ENCODE measurements at places on chromosomes 4 and X. TPM values are rescaled to one million over a fixed set of nuclear protein-coding genes. Genes with fewer than 3 reads are reported as not detected.

PI4K2B gene
- 14.5 TPM for total RNA-seq

DNA sequence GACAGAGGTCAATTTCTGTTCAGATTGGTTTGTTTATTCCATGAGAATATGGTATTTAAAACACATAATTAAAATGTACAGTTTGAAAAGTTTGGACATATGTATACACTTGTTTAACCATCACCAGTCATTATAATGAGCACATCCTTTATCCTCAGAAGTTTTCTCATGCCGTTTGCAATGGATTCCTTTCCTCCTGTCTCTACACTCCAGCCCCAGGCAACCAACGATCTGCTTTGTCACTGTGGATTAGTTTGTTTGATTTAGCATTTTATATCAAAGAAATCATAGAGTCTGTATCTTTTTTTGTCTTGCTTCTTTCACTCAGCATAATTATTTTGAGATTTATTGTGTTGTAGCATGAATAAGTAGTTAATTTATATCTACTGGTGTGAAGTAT, 243.0 kb upstream of the TRAM1L1 start:
- H3K36me3 ChIP-seq: peaks cover 3% of the 10 kb centered on the region
- H3K4me1 ChIP-seq: no peaks in the 10 kb centered on the region
- no peak for DNase-seq
- no peaks in the 10 kb centered on the region for H3K27me3 ChIP-seq
- no peak overlapping the region for H3K27ac ChIP-seq
- no peak overlapping the region for H3K4me3 ChIP-seq

SSX1 gene
- total RNA-seq: not detected

DNA sequence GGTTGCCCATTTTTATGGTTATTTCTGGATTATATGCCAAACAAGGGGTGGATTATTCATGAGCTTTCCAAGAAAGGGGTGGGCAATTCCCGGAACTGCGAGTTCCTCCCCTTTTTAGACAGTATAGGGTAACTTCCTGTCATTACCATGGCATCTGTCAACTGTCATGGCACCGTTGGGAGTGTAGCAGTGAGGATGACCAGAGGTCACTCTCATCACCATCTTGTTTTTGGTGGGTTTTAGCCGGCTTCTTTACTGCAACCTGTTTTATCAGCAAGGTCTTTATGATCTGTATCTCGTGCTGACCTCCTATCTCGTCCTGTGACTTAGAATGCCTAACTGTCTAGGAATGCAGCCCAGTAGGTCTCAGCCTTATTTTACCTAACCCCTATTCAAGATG, 57.6 kb downstream of the SH3KBP1 start:
- peaks cover 21% of the 10 kb centered on the region for H3K4me1 ChIP-seq
- no peak for DNase-seq
- no peaks in the 10 kb centered on the region for H3K27me3 ChIP-seq

DNA sequence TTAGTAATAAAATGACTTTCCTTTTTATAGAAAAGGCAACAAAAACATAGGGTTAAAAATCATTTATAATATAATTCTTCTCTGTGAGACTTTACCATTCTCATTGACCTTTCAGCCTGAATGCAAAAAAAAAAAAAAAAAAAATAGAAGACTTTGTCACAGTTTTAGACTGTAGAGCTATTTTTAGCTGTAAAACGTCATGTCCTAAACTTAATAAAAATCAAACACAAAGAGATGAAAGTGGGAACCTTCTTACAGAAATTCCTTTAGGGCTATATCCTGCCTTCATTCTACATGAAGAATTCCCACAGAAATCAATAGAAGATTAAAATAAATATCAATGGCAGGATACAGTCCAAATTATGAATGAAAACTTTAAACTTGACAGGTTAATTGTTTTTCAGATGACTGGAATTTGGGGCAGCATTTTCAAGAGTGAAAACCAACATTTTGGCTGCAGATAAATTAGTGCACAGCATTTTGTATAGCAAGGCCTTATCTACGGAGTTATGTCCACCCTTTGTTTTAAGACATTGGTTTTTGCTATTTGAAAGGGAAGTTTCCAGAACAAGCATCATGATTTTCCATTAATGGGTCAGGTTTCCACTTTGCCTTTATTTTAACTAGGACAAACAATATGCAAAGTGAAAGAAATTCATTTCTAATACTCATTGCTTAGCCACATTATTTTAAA, 219.5 kb downstream of the SPCS3 start:
- H3K27me3 ChIP-seq: no peaks in the 10 kb centered on the region
- H3K4me3 ChIP-seq: no peak overlapping the region
- H3K4me1 ChIP-seq: peaks cover 7% of the 10 kb centered on the region
- H3K36me3 ChIP-seq: no peaks in the 10 kb centered on the region
- no peak for DNase-seq
- no peak overlapping the region for H3K27ac ChIP-seq

IRS4 gene
- total RNA-seq: 11.4 TPM

SLC26A1 gene
- 0.85 TPM for total RNA-seq

NOP14 gene
- total RNA-seq: 35.7 TPM

CFAP99 gene
- total RNA-seq: 0.41 TPM

DNA sequence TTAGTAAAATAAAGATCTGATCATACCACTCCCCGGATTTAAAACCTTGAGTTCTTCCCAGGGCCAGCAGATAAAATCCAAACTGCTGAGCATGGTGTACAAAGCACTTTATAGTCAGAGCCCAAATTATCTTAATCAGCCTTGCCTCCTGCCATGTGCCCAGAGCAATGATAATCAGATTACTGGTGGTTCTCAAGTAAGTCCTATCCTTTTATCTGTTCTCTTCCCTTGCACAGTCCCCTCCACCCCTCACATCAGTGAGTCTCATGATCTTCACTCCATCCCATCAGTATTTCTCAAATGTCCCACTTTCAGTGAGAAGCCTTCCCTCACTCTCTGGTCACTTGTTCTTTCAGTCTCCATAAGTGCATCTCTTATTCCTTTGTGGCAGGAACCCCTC, 22.7 kb downstream of the INTS6L start:
- H3K4me1 ChIP-seq: peaks cover 16% of the 10 kb centered on the region
- H3K27ac ChIP-seq: no peak overlapping the region
- no peaks in the 10 kb centered on the region for H3K27me3 ChIP-seq

DNA sequence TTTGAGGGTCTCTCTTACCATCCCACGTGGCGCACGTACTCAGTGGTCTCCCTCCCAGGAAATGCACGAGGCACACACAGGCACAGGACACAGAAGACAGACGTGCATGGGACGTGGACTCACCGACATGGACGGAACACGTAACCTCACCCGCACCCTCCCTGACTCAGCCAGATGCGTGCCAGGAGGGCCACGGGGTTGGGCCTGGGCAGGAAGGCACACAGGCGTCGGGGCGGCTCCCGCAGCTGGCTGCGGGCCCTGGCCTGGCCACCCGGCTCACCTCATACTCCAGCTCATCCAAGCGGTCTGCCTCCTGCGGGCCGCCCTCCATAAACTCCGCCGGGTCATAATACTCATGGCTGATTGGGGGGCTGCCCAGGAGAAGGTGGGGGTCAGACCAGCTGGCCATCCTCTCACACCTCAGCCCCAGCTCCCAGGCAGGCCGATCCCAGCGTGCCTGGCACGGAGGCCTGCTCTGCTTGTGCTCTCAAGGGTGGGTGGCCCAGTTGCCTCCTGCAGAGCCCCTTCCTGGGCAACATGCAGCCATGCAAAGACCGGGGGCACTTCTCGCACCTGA, 12.6 kb downstream of the SSR4 start:
- peaks cover 7% of the 10 kb centered on the region for H3K36me3 ChIP-seq
- no peak overlapping the region for H3K4me3 ChIP-seq
- no peak overlapping the region for H3K27ac ChIP-seq
- no peak for DNase-seq

DNA sequence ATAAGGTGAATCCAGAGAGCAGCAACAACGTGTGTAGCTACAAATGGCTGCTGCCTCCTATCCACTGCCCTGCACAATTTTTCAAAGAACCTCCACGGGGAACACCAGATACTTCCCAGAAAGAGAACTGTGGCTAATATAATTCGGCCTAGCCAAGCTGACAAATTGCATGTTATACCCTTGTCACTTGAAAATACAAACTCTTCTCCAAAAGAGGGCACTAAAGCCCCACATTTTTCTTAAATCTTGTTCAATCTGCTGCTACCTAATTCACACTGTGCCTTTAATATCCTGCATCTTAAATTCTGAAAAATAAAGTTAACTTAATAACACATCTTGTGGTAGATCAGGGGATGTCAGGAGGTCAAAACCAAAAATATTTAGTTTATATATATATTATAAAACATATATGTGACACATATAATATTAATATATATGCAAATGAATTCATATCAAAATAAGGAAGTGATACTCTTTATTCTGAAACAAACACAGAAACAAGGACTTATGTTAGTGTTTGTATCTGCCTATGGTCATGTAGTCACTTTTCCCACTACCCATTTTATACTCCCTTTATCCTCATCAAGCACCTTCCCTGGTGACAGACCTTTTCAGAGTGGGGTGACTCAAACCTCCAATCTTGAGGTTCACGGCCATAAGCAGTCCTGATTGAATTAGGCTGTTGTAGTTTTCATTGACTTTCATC, 24.1 kb downstream of the CT45A1 start:
- H3K27me3 ChIP-seq: no peaks in the 10 kb centered on the region
- H3K36me3 ChIP-seq: no peaks in the 10 kb centered on the region
- H3K4me3 ChIP-seq: no peak overlapping the region
- no peaks in the 10 kb centered on the region for H3K4me1 ChIP-seq
- DNase-seq: no peak

DNA sequence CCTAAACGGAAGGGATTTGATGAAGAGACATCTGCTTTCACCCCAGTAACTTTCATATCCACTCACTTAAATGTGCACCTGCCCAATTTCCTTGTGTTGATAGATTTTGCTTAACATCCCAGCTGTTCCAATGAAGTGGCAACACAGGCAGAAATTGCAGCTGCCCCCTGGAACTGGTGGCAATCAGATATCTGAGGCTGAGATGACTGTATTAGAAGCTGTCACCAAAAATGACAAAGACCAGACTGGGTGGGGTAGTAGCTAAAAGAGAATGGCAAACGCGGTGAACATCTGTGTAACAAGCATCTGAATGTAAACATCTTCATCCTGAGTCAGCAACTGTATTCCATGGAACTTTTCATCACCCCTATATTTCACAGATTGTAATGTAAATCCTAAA, 17.1 kb downstream of the GABRA2 start:
- no peak for DNase-seq
- no peak overlapping the region for H3K27ac ChIP-seq
- no peaks in the 10 kb centered on the region for H3K27me3 ChIP-seq
- H3K4me3 ChIP-seq: no peak overlapping the region

DNA sequence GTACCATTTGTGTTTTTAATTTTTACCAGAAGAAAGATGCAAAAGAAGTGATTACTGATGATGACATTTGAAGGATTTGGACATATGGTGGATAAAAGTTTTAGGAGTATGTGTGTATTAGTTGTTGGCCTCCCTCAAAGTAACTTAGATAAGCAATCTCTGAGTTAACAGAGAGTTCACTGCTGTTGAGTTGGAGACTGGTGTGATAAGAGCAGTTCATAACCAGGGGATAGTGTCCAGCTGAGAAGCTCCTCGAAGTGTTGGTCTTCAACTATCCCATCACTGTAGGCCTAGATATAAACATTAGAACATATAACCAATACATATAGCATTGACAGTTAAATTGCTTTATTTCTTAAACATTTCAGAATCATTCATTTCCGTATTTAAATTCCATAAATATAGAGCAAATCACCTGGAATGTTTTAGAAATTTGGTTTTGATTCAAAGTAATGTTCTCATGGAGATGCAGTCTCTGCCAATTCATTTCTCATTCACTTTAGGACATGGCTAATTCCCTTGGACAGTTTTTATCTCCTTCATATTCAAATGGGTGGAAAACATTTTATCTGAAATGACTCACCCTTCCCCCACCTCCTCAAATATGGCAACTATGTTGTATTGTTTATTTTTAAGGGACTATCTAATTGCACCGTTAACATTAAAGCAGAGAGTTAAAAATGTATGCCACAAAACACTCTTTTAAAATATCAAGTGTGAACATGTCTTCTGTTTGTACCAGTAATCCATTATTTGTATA, 136.8 kb upstream of the SLC4A4 start:
- H3K27me3 ChIP-seq: no peaks in the 10 kb centered on the region
- H3K27ac ChIP-seq: no peak overlapping the region
- no peak overlapping the region for H3K4me3 ChIP-seq
- H3K4me1 ChIP-seq: peaks cover 24% of the 10 kb centered on the region

DNA sequence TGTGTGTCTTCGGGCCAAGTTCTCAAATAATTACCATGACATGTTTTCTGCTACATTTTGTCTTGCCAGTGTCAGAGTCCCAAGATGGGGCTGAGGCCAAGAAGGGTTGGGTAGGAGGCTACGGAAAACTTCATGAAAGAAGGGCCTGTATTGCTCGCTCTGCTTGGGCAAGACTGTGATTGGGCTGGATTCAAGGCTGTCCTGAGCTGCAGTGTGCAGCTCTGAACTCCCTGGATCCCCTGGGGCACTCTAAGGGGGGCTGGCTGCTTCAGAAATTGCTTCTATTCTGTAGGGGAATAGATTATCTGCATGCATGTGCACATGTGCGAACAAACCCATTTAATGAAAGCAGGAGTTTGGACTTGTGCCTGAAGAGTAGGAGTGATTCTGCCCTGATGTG, 13.6 kb downstream of the TSPAN6 start:
- H3K4me3 ChIP-seq: no peak overlapping the region
- H3K27ac ChIP-seq: no peak overlapping the region
- no peaks in the 10 kb centered on the region for H3K36me3 ChIP-seq
- no peak for DNase-seq

DNA sequence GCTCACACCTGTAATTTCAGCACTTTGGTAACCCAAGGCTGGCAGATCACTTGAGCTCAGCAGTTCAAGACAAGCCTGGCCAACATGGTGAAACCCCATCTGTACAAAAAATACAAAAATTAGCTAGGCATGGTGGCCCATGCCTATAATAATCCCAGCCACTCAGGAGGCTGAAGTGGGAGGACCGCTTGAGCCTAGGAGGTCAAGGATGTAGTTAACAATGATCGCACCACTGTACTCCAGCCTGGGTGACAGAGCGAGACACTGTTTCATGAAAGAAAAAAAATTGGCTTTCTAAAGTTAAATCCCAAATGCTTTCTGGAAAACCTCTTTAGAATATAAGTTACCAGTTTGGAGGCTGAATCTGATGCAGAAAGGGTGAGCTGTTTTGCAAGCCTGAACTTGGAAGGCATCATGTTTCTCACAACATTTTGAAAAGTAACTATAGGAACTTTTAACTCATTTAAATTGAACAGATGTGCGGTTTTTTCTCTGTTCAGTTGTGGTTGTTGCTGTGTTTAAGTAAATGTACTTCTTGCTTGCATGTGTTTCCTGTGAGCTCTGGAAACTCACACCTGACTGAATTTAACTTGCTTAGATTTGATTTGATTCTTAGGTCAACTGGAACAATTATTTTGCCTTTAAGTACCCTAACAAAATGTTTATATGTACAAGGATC, 39.8 kb upstream of the TMEM131L start:
- no peaks in the 10 kb centered on the region for H3K4me1 ChIP-seq
- H3K36me3 ChIP-seq: no peaks in the 10 kb centered on the region
- H3K27me3 ChIP-seq: no peaks in the 10 kb centered on the region
- DNase-seq: no peak
- H3K4me3 ChIP-seq: no peak overlapping the region

- no peak overlapping the region for H3K27ac ChIP-seq
- H3K4me3 ChIP-seq: no peak overlapping the region
- peaks cover 68% of the 10 kb centered on the region for H3K4me1 ChIP-seq
- no peaks in the 10 kb centered on the region for H3K36me3 ChIP-seq
- H3K27me3 ChIP-seq: no peaks in the 10 kb centered on the region
Measured at GRCh38 chr4:78167510-78167909, 110.4 kb downstream of the FRAS1 start.
